ENCODE measurements at places on chromosomes 1 and 21. TPM values are rescaled to one million over a fixed set of nuclear protein-coding genes. Genes with fewer than 3 reads are reported as not detected.

DNA sequence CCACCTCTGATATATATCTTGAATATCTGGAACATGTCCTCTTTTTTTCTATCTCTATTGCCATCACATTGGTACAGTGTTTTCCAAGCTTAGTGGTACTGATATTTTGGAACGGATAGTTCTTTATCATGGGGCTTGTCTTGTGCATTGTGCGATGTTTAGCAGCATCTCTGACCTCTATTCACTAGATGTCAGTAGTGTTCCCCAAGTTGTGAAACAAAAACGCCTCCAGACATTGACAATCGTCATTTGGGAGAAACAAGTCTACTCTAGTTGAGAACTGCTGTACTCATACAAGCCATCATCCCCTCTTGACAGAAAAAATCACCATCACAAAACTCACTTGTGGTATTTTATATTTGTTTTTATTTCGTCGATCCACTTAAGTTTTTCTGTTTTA, 79.7 kb upstream of the CHODL start:
- ATAC-seq, result no peak

DNA sequence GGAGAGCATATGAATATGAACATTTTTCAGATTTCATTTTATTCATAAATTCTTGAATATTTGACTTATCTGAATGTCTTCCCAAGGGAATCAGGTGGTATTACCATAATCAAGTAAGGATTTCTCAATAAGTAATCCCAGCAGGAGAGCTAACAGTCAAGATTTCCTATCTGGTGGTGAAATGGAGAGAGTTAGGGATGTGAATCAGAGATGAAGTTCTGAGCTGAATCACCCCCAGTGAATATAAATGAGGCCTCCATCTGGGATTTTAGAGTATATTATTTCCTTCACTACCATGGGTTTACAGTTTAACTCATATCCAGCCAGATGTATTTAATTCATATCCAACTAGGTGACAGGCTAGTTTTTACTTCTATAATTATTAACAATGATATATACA, 61.5 kb upstream of the RGS2 start:
- ATAC-seq, result no peak

DNA sequence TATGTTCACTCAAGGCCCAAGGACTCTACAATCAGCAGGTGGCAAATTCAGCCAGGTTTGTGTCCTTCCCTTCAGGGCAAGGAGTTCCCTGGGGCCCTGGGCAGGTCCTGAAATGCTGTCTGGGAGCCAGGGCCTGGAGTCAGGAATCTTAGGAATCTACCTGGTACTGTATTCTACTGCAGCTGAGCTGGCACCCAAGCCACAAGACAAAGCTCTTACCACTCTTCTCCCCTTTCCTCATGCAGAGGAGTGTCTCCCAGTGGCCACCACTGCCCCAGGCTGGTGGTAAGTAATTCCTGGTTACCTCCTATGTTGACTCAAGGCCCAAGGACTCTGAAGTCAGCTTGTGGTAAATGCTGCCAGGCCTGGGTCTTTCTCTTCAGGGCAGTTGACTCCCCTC, 153.4 kb downstream of the NRIP1 start:
- no peak for ATAC-seq

Gene KCNQ4
- 25.5 TPM for total RNA-seq

Gene S100A1
- 2.4 TPM for total RNA-seq

Gene FGGY
- total RNA-seq, result 19.0 TPM

Measured in gastroesophageal sphincter (tissue), 4 donors.